Spinal cord (tissue), 10 donors: ENCODE measurements at places on chromosomes 1 and 21. TPM values are rescaled to one million over a fixed set of nuclear protein-coding genes. Genes with fewer than 3 reads are reported as not detected.

HEYL gene
- total RNA-seq = 6.4 TPM

DNA sequence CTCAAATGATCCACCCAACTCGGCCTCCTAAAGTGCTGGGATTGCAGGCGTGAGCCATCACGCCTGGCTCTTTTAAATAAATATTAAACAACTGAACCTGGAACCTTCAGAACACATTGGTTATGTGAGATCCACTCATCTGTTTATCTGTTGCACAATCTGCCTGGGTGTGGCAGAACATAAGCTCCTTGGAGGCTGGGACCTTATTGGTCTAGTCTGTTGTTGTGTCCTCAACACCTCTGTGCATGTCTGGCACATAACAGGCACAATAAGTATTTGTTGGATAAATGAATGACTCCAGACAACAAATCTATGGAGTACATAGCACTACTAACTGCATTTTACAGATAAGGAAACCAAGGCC, 4.1 kb upstream of the NBL1 start:
- H3K36me3 ChIP-seq = no peaks in the 10 kb centered on the region
- no peak overlapping the region for H3K27ac ChIP-seq
- no peak for DNase-seq
- H3K4me1 ChIP-seq = peaks cover 19% of the 10 kb centered on the region

DNA sequence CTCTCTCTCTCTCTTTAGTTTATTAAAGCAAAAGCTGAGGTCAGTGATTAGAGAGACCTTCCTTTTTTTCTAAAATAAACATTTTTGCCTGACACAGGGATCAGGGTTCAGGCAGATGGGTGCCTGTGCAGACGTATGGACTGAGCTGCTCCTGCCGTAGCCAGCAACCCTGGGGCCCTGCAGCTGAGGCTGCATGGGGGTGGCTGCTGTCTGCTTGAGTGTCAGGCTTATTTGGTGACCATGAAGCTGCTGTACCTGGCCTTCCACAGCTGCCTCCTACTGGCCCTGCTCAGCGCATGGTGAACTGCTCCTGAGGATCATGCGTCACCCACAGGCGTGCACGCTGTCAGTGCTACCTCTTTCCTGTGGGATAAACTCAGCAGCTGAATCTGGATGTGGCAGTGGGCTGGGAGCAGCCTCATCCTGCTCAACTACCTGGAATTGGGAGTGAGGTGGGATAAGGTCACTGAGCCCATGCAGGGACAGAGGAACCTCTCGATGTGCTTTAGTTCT, 35.1 kb downstream of the GNG4 start:
- H3K27me3 ChIP-seq = no peaks in the 10 kb centered on the region
- H3K4me3 ChIP-seq = no peak overlapping the region
- no peak for DNase-seq
- no peak overlapping the region for H3K27ac ChIP-seq
- H3K36me3 ChIP-seq = peaks cover 6% of the 10 kb centered on the region

GRCh38 chr1:99648107-99648506, 2.2 kb downstream of the PALMD start:
- no peak overlapping the region for H3K27ac ChIP-seq
- no peaks in the 10 kb centered on the region for H3K36me3 ChIP-seq
- no peak for DNase-seq
- no peaks in the 10 kb centered on the region for H3K27me3 ChIP-seq
- peaks cover 8% of the 10 kb centered on the region for H3K4me1 ChIP-seq

TNFRSF9 gene
- 0.11 TPM for total RNA-seq

- H3K27me3 ChIP-seq = no peaks in the 10 kb centered on the region
- H3K27ac ChIP-seq = no peak overlapping the region
- H3K4me3 ChIP-seq = no peak overlapping the region
- H3K4me1 ChIP-seq = peaks cover 5% of the 10 kb centered on the region
Measured at GRCh38 chr1:21244154-21244553, 46.1 kb downstream of the ECE1 start.

IL10 gene
- 1.2 TPM for total RNA-seq

DNA sequence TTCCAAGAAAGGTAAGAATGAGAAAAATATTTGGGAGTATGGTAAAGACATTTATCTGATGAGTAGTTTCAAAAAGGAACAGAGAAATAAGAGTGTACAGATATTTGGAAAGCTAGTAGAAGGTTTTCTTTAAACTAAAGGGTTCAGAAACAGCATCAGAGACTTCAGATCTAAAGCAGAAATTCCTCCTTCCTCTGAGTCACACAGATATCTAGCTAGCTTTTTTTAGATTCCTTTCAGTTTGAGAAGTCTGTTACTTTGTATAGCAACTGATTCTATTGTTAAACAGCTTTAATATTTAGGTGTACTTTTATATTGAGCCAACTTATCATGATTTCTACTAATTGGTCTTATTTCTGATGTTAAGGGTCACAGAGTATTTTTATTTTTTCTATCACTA, 4.7 kb downstream of the AMY2B start:
- H3K4me1 ChIP-seq = no peaks in the 10 kb centered on the region
- H3K27ac ChIP-seq = no peak overlapping the region
- H3K36me3 ChIP-seq = no peaks in the 10 kb centered on the region
- no peak for DNase-seq

DNA sequence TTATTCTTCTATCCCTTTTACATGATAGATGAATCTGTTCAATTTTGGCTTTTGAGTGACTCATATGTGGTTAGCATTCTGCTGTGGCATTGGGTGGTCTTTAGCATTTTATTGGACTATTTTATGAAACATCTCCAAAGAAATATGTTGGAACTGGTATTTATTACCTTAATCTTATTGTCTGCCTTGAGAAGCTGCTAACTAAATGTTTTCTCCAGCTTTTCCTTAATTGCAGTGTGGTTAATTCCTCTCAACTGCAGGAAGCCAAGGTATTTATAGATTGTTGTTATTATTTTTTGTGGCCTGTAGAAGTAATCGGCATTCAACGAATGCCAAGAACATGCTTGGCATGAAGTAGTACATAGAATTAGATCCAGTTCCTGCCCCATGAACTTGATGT, 64.1 kb downstream of the NOS1AP start:
- no peak overlapping the region for H3K4me3 ChIP-seq
- H3K27ac ChIP-seq = no peak overlapping the region
- no peak for DNase-seq
- H3K27me3 ChIP-seq = no peaks in the 10 kb centered on the region
- peaks cover 7% of the 10 kb centered on the region for H3K4me1 ChIP-seq
- no peaks in the 10 kb centered on the region for H3K36me3 ChIP-seq

DNA sequence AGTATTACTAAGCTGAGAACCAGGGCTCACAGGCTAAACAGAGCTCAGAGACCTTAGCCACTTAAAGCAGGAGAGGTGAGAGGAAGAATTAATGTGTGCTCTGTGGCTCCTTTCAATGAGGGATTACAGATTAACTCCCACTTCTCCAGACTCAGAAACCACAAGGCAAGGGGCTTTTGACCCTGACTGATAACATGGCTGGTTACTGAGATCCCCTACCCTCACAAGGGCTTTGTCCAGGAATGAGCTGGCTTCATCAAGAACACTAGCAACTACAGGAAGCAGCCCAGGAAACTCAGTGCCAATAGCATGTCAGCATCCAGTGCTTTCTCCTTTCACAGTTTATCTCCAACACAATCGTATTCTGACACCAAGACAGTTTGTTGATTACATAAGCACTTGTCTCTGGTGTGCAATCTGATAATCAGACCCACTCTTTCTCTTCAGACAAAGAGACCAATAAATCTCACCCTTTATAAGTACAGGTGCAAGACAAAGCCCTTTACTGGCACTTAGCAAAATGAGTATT, 38.8 kb downstream of the ERI3 start:
- peaks cover 23% of the 10 kb centered on the region for H3K4me1 ChIP-seq
- H3K27me3 ChIP-seq = no peaks in the 10 kb centered on the region
- no peak overlapping the region for H3K4me3 ChIP-seq
- no peak overlapping the region for H3K27ac ChIP-seq
- peak; percentile 41 for DNase-seq

- no peaks in the 10 kb centered on the region for H3K27me3 ChIP-seq
- no peak overlapping the region for H3K4me3 ChIP-seq
- DNase-seq = no peak
- no peaks in the 10 kb centered on the region for H3K36me3 ChIP-seq
- H3K4me1 ChIP-seq = peaks cover 10% of the 10 kb centered on the region
Measured at GRCh38 chr1:30511563-30511962, 211.8 kb downstream of the MATN1 start.

TRIM17 gene
- total RNA-seq = 2.2 TPM

TCHHL1 gene
- total RNA-seq = not detected

DNA sequence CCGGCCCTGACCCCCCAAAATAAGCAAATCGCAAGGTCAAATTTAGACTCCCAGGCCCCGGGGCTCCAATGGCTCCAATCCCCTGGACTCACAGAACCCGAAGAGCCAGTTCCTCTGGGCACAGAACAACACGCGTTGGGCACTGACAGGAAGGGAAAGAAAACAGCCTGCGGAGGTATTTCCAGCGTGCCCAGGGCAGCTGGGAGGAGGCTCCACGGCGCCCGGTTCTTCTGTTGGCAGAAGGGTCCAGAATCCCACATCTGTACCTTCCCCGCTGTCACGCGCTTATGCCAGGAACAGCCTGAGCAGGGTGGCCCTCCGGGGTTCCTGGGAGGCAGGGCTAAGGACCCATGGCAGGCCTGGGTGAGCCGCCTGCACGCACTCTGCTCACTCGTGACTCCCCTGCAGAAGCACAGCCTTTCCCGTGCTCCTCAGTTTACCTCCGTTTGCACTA, 85.5 kb downstream of the RIPK4 start:
- H3K4me1 ChIP-seq = peaks cover 11% of the 10 kb centered on the region
- no peaks in the 10 kb centered on the region for H3K27me3 ChIP-seq
- H3K27ac ChIP-seq = no peak overlapping the region
- H3K4me3 ChIP-seq = no peak overlapping the region
- no peak for DNase-seq

GRCh38 chr1:77039111-77039510, 171.8 kb downstream of the ST6GALNAC5 start:
- no peak for DNase-seq
- H3K27me3 ChIP-seq = no peaks in the 10 kb centered on the region
- H3K4me3 ChIP-seq = no peak overlapping the region

TFF3 gene
- 2.4 TPM for total RNA-seq

CR1L gene
- total RNA-seq = 2.0 TPM

DNA sequence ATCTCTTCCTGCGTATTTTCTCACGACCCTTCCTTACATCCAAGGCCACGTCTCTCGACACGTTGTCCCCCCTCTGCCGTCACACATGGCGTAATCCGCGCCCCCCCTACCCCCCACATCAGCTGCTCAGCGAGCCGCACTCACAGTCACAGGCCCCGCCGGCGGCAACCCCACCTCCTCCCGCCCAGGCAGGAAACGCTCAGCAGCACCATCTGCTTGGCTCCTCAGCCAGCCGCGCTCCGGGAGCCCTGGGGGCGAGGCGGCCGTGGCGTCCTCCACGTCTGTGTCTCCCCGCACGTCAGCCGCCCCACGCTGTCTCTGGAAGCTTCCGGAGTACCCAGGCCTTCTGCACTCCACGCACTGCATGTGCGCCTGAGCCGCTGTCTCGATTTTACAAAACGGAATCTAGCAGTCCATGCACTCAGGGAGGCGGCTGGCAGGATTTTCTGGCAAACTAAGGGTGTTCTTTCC, 64.6 kb downstream of the SIK1 start:
- no peak for DNase-seq
- no peak overlapping the region for H3K4me3 ChIP-seq
- H3K4me1 ChIP-seq = peaks cover 80% of the 10 kb centered on the region

- no peak overlapping the region for H3K27ac ChIP-seq
- DNase-seq = no peak
- H3K36me3 ChIP-seq = peaks cover 28% of the 10 kb centered on the region
- H3K4me3 ChIP-seq = no peak overlapping the region
- H3K27me3 ChIP-seq = no peaks in the 10 kb centered on the region
- peaks cover 25% of the 10 kb centered on the region for H3K4me1 ChIP-seq
Measured at GRCh38 chr1:1873186-1873585, 17.7 kb downstream of the GNB1 start.

DNA sequence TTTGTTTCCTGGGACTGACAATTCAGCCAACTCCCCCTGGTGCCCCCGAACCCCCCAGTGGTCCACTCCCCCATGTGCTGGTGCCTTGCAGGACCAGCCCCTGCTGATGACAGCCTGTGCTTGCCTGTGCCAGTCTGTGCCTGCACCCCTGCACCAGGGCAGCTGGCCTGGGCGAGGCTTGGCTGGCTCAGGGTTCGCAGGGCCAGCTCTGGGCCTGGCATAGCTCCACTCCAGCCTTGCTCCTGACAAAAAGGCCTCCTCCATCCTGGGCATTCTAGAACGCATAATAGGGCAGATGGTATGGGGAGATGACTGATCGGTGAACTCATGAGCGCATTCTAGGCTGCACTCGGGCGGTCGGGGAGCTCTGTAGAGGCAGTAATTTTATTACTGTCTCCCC, 5.4 kb downstream of the CNTN2 start:
- peaks cover 70% of the 10 kb centered on the region for H3K4me1 ChIP-seq
- no peak overlapping the region for H3K4me3 ChIP-seq
- DNase-seq = peak; percentile 56
- H3K36me3 ChIP-seq = peaks cover 6% of the 10 kb centered on the region

GRCh38 chr1:18944810-18945209, 11.7 kb downstream of the IFFO2 start:
- no peak overlapping the region for H3K4me3 ChIP-seq
- DNase-seq = no peak
- H3K36me3 ChIP-seq = peaks cover 7% of the 10 kb centered on the region
- no peaks in the 10 kb centered on the region for H3K27me3 ChIP-seq
- peak overlapping the region; percentile 82 for H3K27ac ChIP-seq

GRCh38 chr1:197917805-197918651, 856 bp downstream of the LHX9 start:
- DNase-seq = no peak
- H3K36me3 ChIP-seq = no peaks in the 10 kb centered on the region
- no peak overlapping the region for H3K27ac ChIP-seq
- H3K27me3 ChIP-seq = peaks cover 100% of the 10 kb centered on the region

PAX7 gene
- total RNA-seq = 2.0 TPM

DNA sequence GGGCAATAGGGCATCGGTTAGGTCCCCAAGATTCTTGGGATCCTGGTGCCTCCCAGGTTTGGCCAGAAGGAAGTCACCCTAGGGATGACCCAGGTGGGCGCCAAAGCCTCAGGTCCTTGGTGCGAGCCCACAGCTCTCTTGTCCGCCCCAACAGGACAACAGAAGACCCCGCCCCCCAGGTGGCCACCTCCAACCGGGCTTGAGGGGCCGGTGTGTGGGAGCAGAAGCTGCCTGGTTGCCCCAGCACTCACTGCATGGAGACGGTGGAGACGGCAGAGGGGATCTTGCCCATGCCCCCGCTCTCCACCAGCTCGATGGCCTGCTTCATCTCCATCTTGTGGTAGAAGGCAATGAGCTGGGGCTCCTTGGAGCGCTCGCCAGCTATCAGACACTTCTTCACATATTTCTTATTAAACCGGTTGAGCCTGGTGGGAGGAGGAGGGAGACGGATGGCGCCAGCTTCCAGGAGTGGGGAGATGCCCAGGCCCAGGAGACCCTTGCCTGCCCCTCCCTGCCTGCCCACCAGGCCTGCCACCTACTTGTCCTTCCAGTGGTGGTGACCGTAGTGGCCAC, 52.7 kb downstream of the SLC9A1 start:
- H3K4me1 ChIP-seq = peaks cover 37% of the 10 kb centered on the region
- DNase-seq = no peak
- H3K27ac ChIP-seq = no peak overlapping the region
- no peak overlapping the region for H3K4me3 ChIP-seq
- peaks cover 47% of the 10 kb centered on the region for H3K36me3 ChIP-seq
